Heart left ventricle (tissue), 16 donors: ENCODE measurements at places on chromosomes 7 and 10. TPM values are rescaled to one million over a fixed set of nuclear protein-coding genes. Genes with fewer than 3 reads are reported as not detected.
A peak's percentile ranks its signal among the peaks of the same experiment; 100 is the strongest.

Gene CTNNA3
- 5.0 TPM for polyA plus RNA-seq

- DNase-seq: no peak
These were observed 181.4 kb downstream of the GNAT3 start for GRCh38 chr7:80330434-80330833.

- DNase-seq: no peak
These were observed 41.9 kb downstream of the TCF7L2 start for GRCh38 chr10:112991888-112992491.

GRCh38 chr7:33196221-33196620 is 66.9 kb downstream of the BBS9 start:
- DNase-seq: no peak

DNA sequence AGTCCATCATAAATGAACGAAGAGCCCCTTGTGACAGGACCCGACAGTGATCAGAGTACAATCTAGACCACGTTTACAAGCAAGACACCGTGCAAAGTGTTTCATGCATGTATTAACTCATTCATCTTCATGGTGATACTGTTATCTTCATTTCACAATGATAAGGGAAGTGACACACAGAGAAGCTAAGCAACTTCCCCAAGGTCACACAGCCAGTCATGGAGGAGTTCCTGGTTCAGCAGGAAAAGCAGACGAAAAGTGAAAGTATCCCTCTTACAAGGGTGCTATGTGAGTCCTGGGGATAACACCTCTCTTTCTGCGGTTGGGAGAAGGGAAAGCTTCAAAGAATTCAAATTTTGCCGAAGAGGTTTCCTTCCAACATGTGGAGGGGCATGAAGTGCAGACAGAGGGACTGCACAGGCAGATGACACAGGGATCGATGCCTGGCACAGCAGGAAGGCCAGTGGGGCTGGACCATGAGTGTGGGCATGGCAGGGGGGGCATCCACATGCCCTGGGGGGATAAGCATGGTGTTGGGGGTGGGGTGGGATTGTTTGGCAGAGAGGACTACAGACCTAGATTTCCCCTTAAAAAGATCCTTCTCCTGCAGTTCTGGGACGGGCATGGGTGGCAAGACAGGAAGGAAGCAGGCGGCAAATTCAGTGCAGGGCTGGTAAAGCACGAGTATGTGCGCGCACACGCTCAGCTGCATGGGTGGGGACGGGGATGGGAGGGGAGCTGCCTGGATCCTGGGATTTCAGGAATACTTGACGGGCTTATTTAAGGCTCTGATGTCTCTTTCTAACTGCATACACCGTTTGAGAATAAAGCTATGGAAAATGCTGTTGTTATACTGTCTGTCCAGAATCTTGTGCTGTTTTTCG is 33.5 kb upstream of the DDC start:
- DNase-seq: no peak

Gene PRDX3
- polyA plus RNA-seq: 257 TPM

Gene METTL27
- polyA plus RNA-seq: 0.12 TPM

- DNase-seq: no peak
These were observed 21.2 kb downstream of the PRSS37 start for GRCh38 chr7:141820067-141820466.

- DNase-seq: peak; percentile 55
These were observed 59.8 kb upstream of the CHST15 start for GRCh38 chr10:124153023-124153826.

DNA sequence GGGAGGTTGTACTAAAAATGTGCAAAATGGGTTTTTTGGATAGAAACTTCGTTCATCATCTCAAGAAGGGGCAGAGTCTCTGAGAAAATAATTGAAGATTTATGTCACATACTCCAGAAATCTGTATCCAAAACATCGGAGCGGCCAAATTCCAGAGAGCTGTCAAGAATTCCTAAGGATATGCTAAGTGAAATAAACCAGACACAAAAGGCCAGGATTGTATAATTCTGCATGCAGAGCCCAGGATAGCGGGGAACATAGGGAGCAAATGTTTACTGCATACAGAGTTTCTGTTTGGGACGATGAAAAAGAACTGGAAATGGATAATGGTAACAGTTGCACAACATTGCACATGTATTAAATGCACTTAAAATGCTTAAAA is 224.2 kb upstream of the AUTS2 start:
- DNase-seq: no peak

DNA sequence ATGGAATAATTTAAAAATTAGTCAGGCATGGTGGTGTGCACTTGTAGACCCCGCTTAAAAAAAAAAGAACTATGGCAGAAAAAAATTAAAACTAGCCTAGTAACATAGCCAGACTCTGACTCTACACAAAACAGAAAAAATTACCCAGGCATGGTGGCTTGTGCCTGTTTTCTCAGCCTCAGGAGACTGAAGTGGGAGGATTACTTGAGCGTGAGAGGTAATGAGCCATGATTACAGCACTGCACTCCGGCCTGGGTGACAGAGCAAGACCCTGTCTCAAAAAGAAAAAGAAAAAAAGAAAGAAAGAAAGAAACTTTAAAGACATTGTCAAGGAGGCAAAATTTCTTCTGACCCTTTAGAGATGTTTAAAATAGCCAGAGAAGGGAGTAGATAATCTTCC is 109.0 kb upstream of the TMEM106B start:
- no peak for DNase-seq

DNA sequence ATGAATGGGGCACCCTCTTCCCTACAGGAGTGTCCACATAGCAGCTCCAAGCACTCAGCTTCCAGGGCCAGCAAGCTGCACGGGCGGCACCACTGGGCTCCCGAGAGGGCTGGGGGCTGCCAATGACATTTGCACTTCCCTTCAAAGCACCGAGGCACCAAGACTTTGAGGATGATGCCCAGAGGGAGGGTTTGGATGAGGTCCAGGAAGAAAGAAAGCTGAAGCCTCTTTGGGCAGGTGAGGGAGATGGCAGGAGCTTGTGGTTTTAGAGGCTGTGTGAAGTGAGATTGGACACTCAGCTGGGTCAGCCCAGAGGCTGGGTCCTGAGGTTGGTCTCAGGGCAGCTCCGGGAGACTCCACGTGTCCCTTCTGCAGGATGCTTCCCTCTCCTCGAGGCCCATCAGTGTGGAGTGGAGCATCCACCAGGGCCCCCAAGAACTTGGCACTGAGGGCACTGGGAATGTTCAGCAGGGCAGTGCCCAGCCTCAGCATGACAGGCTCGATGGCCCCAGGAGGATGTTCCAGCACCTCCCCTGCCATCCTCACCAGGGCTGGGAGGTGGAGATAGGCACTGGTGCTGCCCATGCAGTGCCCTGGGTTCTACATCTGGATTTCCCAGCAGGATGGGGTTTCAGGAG is 54.9 kb upstream of the IGFBP3 start:
- DNase-seq: no peak

Gene PNLIPRP3
- not detected for polyA plus RNA-seq

- DNase-seq: no peak
These were observed 301.2 kb downstream of the FGFR2 start for GRCh38 chr10:121296881-121297585.

- no peak for DNase-seq
These were observed 4.4 kb upstream of the MYL10 start for GRCh38 chr7:101633511-101633910.

Gene SFTPA1
- not detected for polyA plus RNA-seq

- DNase-seq: no peak
These were observed 386.2 kb downstream of the GALNT17 start for GRCh38 chr7:71517940-71518699.

Gene SPRN
- polyA plus RNA-seq: 0.04 TPM

DNA sequence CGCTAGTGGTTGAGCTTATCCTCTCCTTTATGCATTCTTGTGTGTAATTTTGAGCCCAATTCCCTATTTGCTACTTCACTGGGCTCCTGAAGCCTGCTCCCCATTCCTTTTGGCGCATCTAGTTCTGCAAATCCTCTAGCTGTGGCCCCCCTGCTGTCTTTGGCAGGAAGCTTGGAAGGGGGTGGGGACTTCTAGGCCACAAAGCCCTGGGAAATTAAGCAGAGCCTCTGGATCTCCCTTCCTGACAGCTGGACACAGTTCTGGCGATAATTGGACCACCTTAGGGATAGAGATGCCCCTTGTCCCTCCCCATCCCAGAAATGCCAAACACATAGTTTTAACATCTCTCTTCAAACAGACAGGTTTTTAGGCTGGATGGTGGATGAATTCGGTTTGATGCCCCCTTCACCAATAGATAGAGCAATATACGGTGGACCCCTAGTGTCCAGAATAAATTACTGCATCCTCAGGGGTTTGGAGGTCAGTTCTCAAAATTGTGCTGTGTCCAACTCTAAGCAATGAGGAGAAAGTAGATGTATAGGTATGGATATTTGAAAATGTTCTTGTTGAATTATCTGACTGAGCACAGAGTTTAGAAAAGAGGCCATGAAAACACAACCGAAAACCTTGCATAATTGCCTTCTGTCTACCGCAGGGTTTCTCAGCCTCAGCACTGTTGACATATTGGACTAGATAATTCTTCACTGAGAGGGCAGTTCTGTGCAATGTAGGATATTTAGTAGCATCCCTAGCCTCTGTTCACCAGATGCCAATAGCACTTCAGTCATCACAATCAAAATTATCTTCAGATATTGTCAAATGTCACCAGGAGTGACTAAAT is 75.5 kb downstream of the PAPSS2 start:
- peak; percentile 34 for DNase-seq

GRCh38 chr10:22649390-22649841 is 65.0 kb downstream of the PIP4K2A start:
- DNase-seq: no peak

- DNase-seq: no peak
These were observed 12.3 kb downstream of the THNSL1 start for GRCh38 chr10:25028711-25029110.

DNA sequence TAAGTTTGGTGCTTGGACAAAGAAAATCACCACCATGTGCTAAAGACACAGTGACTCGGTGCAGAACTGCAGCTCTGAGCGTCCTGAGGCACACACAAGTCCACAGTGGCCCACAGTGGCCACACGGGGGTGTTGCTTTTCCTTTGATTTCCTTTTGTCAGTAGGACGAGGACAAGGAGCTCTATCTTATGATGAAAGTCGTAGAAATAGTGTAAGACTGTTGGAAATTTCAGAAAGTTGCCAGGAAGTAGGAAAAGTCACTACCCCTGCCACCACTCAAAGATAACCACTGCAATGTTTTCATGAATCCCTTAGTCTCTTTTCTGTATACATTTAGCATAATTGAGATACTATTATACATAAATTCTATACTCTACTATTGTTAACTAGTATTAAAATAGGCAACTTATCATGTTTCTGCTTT is 146.0 kb downstream of the TNS3 start:
- peak; percentile 72 for DNase-seq

Gene SNX13
- polyA plus RNA-seq: 8.5 TPM

DNA sequence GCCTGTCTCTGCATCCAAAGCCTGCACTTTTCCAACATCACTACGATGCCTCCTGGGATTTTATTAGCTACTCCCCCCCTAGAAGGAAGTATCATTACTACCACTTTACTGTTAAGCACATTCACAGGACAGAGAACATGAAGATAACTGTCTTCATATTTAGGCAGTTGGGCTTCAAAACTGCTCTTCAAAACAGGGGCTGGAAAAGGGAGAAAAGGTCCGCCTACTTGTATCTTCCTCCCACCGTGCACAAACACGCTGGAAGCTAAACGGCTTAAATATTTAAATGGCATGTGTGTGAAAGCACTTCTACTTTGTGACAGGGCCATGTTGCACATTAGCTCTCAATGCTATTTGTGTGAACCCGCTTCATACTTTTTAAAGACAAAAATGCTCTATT is 999 bp downstream of the ITIH5 start:
- no peak for DNase-seq

Gene ZEB1
- 15.4 TPM for polyA plus RNA-seq
